Cerebellum (tissue), 4 donors: ENCODE measurements at places on chromosomes 1 and 21. TPM values are rescaled to one million over a fixed set of nuclear protein-coding genes. Genes with fewer than 3 reads are reported as not detected.

DOCK7 gene
- total RNA-seq: 187 TPM

GRCh38 chr1:15186073-15186845, 32.7 kb downstream of the TMEM51 start:
- no peak for DNase-seq

RGS8 gene
- 75.3 TPM for total RNA-seq

DNA sequence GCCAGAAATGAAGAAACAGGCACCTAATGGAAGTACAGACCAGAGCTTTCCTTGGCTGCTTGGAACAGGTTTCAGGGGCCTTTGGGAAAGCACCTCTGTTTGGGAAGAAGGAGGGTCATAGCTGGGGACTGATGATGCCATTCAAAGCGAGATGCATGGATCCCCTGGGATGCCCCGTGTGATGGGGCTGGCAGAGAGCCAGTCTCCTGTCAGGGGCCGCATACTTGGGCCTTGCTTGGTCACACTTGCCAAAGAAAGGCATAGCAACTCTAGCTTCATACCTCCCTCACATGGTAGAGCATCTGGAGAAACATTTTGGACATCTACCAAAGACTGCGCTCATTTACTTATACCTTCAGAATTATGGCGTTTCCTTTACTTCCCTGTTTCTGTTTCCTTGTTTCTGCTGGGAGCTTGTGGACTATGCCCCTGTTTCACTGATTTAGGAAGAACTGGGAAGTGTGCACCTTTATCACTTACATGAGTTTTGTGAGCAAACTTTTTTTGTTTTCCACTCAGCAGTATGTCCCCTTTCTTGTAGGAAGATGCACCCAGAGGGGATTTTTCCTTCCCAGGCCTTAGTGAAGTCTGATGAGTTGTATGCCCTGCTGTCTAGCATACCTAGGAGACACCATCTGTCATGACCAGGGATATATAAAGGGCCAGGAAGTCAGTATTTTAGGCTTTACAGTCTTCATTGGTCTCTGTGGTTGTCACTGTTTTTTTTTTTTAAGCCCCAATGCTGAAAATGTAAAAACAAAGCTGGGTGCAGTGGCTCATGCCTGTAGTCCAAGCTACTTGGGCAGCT, 19.8 kb upstream of the ST3GAL3 start:
- DNase-seq: no peak

GRCh38 chr21:36297938-36298572, 21.9 kb upstream of the MORC3 start:
- DNase-seq: no peak

PTGFR gene
- 3.0 TPM for total RNA-seq

DNA sequence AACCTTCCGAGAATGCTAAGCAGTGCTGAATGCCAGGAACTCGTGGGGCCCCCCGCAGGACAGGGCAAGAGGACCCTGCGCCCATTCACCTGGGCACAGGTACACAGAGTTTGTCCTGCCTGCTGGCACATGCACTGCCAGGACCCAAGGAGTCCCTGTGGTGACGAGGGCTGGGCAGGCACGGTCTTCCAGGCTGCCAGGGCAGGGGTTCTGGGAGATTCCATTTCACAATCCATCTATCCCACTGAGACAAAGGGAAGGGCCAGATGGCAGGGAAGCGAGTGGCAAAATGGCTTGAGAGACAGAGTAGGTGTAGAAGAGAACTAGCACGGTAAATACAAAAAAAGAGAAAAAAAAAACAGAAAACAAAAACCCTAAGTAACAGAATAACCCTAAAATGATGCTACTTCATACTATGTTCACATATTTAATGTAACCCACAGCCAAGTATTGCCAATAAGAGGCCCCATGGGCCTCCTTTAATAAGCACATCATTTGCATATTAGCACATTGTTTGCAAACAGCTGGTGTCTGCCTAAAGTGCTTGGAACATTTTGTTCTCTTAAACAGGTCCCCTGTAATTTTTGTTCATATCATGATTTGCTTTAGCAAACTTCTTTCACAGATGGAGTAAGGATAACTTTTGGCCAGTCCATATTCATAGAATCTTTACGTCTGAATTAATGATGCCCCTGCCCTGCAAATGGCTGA, 83.8 kb downstream of the STUM start:
- DNase-seq: peak; percentile 69

DNA sequence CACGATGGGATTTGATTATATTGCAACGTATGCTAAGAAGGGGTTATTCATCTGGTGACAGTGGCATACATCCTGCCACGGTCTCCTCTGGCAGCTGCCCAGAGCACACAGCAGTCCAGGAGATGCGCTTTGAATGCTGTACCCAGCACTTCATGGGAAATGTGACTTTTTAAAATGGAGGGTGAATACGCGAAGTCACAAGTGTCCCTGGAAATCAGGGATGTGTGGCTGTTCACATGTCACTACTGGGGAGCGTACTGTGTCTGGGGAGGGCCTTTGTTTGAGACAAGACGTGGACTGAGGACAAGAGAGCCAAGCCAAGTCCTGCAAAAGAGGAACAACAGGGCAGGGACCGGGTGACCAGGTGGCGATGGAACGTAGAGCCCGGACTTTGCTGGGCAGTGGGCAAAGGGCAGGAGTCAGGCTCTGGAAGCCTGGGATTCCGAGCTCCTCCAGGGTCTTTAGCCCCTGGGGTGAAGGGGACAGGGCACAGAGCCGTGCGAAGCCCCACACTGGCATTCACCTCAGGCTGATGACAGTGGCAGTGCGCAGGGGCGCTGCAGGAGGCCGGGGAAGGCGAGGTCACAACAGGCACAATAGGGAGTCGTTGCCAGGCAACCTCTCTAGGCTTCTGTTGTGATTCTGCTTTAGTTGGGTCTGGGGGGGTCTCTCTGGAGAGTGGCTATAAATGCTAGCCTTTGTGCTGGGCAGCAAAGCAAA, 11.4 kb upstream of the ZBTB21 start:
- no peak for DNase-seq

DNA sequence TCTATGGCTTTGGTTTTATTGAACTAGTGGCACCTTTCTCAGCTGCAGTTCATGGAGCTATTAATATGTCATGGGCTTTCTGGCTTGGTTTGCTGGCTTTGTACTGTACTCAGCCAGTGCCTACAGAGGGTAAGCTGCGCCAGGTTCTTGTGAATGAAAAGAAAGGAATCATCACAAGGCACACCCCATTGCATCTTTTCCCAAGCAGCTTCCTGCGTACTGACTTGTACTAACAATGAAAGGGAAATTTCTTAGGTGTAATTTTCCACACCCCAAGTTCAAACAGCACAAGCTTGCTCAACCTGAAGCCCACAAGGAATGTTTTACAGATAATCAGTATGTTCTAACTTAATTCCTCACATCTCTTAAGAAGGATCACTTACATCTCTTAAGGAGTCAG, 78.0 kb upstream of the TNFSF18 start:
- no peak for DNase-seq

DNA sequence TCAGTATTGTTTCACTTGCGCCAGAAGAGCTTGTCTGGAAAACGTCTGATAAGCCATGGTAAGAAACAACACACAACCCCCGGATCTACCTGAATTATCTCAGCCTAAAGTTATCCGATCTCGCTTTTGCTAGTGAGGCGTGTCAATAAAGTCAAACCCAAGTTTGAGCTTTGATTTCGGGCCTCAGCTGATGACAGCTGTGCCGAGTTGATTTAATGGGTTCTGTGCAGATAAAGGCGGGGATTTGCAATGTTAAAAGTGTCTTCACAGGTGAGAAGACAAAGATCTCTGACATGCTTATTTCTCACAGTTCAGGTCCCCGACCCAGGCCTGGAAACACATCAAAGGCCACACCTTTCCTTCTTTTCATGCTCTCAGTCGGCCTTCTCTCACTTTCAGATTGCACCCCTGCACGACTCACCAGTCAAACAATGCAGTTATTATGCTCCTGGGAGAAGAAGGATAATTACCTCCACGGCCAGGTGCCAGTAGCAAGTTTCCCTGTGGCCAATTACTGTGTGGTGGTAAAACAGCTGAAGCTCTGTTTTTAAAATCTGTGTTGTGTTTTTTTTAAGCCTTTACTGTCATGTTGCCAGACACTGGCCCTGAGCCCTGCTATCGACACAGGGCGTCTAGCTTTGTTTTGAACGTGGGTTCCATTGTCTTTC, 245.3 kb upstream of the RUNX1 start:
- no peak for DNase-seq

ZNF683 gene
- total RNA-seq: not detected
